ENCODE measurements at places on chromosomes 12 and 14.

DNA sequence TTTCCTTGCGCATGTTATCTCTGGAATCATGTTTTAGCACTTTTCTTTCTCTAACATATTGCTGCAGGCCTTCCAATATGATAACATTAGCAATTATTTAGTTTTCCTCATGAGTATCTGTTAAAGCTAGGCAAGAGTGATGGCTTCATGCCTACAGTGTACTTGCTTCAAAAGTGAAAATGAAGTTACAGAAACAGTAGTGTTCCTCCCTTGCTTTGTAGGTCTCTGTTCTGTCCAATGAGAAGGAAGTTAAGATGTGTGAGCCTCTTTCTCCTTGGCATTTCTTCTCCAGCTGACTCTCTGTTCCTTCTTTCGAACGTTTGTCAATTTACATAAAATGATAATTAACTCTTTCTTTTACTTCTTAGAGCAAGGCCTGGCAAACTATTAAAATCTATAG lies 22.2 kb downstream of the LRRIQ1 start:
- no peak for DNase-seq

- no peak for DNase-seq
These were observed 9.7 kb downstream of the PDE6H start for GRCh38 chr12:14982562-14982961.

- peak; percentile 81 for DNase-seq
These were observed 38.0 kb upstream of the RAP1B start for GRCh38 chr12:68572661-68573060.

- no peak for DNase-seq
These were observed 45.1 kb downstream of the SSH1 start for GRCh38 chr12:108812324-108812723.

DNA sequence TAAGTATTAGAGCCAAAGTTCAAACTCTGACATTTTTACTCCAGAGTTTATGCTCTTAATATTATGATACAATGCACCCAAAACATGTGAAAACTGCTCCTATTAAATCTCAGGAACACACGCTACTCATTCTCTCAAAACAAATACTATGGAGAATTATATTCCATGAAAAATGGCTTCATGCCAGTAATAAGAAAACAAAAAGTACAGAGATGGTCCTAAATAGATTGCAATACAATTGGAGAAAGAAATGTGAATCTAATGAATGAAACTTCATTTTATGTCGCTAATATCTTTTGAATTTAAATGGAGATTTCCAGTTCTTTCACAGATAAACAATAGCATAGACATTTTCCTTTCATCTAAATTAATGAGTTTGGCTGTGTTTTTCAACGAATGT lies 384.3 kb downstream of the ADAMTS20 start:
- DNase-seq, result no peak

GRCh38 chr14:59844186-59844812 lies 26.3 kb downstream of the RTN1 start:
- DNase-seq, result no peak

- no peak for DNase-seq
These were observed 114.9 kb upstream of the ALG10B start for GRCh38 chr12:38201461-38202276.

DNA sequence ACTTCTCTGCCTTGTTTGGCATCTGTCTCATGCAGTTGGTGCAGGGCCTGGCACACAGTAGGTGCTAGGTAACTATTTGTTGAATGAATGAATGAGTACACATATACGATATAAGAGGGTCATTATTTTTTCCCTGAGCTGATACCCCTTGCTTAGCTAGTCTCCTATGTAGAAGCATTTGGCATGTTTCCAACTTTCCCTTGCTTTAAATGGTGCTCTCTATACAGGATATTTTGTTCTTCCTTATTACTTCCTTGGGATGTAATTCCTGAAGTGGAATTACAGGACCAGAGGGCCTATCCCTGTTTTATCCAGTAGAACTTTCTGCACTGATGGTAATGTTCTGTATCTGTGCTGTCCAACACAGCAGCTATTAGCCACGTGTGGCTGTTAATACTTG lies 250.1 kb upstream of the PWP1 start:
- peak; percentile 7 for DNase-seq

All from fibroblast of upper back skin (primary cell).